MG63 (cell line): ENCODE measurements at places on chromosomes 2 and 18.
A peak's percentile ranks its signal among the peaks of the same experiment; 100 is the strongest.

GRCh38 chr2:225543626-225544025 lies 144.1 kb downstream of the NYAP2 start:
- no peak for DNase-seq

DNA sequence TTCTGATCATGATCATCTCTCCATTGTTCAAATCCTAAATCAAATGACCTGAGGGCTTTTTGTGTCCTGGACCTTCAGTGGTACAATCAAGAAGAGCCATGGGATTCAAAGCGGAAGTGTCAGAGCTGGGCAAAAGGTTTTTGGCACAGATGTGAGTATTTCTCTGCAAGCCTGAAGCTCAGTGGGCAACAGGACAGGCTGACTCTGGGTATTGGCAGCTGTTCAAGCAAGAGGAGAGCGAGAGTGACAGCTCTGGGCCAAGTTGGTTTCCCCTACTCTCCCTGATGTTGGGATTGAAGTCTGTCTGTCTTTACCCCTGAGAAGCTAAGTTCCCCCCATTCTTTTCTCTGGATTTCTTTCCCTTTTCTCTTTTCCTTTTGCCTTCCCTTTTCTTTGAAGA lies 33.3 kb downstream of the DSEL start:
- DNase-seq, result peak; percentile 8

DNA sequence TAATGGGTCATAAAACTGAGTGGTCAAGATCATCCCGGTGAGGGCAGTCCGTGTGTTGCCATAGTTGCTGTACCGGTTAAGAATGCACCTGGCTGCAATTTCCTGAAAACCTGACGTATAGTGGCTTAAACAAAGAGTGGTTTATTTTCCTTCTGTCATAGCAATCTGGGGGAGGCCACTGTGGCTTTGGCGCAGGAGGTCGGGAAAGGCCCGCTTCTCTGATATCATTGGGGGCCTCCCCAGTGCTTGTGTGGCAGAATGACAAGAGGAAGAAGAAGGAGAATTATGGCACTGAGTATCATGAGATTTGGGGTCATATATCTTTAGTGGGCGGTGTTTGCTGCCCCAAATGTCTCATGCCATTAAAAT lies 4.4 kb downstream of the C2orf92 start:
- DNase-seq, result no peak

DNA sequence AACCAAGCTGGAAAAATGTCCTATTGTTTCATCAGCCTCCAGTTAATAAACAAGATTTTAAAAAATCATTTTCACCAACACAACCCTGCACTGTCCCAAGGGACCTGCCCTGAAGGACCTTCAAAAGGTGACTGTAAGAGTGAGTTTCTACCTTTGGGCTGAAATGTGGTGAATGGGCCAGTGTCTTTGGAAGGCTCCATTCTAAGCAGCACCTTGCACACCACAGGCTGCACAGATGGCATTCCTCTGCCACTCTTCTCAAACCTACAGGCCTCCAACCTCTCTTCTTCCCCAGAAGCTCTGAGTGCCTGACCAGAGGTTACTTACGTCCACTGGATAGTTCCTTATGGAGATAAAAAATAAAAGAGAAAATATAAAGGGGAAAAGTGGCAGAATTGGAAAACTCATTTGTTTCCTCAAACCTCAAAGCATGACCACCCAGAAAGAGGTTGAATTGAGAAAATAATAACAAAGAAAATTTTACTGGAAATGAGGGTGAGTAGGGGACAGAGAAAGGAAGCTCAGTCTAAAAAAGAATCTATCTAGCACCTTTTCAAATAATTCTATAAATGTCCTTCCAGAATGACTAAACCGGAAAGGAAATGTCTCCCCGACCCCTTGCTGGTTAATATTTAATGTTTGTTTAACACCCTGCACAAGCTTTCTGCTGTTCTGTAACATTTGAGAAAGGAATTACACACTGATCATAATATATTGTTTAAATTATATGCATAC lies 175.7 kb downstream of the METTL4 start:
- no peak for DNase-seq

GRCh38 chr2:203347375-203347774 lies 19.2 kb downstream of the ABI2 start:
- no peak for DNase-seq

- DNase-seq, result no peak
Measured at GRCh38 chr2:143148011-143148410, 18.8 kb downstream of the ARHGAP15 start.

DNA sequence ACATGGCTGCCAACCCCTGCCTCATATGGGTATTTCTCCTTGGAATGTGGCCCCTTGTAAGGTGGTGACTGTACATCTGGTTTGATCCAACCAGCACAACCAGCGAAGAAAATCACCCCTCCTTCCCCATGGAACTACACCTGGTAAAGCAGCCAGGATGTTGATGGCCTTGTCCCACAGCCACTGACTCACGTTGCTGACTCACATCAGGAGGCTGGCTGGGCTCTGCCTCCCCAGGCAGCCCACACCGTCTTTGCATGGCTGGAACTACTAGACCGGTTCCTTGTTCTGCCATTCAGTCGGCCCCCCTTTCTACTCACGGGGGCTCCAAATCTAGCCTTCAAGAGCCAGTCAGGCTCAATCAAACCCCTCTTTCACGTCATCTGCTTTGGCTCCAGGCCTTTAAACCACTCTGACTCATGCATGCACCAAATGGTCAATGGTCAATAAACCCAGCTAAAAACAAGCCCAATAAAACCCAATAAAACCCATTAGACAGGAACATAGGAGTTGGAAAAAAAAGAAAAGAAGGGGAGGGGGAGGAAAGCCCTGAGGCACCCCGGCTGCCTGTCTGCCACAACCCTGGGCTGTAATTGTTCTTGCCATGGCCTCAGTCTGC lies 114.8 kb downstream of the PLB1 start:
- peak; percentile 91 for DNase-seq

- peak; percentile 55 for DNase-seq
Measured at GRCh38 chr18:8701546-8702118, 3.7 kb upstream of the MTCL1 start.

- DNase-seq, result no peak
Measured at GRCh38 chr2:166256896-166257295, 118.8 kb downstream of the SCN9A start.

DNA sequence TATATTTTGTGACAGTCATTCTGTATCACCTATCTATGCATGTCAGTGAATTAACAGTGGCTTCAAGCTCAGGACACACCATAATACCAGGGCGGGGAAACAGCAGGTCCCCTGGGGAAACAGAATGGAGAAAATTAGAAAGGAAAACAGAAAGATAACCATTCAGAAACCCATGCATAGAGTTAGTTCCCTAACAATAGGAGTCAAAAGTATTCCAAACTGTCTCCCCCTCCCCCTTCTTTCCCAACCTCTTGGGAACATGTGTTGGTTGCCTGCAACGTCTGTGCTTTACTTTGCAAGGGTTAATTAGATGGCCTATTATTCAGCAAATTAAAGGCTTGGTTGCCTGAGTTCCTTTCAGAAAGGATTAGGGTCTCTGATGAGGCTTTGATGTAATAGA lies 176.4 kb downstream of the MYO3B start:
- no peak for DNase-seq

- no peak for DNase-seq
Measured at GRCh38 chr2:208012449-208012848, 12.9 kb downstream of the PLEKHM3 start.

- no peak for DNase-seq
Measured at GRCh38 chr18:58144671-58145285, 100.8 kb downstream of the NEDD4L start.

GRCh38 chr18:34223164-34223892 lies 1.4 kb downstream of the NOL4 start:
- no peak for DNase-seq

DNA sequence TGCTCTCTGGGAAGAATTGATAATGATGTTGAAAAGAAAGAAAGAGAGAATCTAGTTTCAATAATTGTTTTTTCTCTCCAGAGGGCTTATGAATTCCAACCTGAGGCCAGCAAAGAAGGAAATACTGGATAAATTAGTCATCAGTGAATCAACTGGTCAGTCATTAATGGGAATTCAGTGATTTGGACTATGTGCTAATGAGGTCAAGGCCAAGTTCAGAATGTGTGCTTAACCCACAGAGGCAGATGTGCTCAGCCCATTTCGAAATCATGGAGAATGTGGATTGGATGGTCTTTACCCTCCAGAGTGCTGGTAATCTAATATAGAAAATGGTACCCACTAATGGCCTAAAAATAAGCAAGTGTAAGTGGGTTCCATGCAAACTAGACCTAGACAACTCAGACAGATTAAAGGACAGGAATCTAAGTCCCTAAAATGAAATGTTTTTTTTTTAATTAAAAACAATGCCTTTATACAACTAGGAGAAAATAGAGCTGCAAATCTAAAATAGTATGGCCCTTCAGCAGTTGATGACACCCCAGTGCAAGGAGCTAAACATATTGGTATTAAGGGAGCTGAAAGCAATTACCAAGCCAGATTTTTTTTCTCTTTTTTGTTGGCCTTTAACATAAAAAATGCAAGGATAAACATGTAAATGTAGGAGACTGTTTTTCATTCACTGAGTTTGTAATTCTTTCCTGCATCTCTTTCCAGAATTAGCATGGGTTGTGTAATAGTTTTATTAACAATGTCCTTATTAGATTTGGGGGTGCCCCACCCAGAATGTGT lies 296.9 kb downstream of the SATB2 start:
- peak; percentile 64 for DNase-seq

DNA sequence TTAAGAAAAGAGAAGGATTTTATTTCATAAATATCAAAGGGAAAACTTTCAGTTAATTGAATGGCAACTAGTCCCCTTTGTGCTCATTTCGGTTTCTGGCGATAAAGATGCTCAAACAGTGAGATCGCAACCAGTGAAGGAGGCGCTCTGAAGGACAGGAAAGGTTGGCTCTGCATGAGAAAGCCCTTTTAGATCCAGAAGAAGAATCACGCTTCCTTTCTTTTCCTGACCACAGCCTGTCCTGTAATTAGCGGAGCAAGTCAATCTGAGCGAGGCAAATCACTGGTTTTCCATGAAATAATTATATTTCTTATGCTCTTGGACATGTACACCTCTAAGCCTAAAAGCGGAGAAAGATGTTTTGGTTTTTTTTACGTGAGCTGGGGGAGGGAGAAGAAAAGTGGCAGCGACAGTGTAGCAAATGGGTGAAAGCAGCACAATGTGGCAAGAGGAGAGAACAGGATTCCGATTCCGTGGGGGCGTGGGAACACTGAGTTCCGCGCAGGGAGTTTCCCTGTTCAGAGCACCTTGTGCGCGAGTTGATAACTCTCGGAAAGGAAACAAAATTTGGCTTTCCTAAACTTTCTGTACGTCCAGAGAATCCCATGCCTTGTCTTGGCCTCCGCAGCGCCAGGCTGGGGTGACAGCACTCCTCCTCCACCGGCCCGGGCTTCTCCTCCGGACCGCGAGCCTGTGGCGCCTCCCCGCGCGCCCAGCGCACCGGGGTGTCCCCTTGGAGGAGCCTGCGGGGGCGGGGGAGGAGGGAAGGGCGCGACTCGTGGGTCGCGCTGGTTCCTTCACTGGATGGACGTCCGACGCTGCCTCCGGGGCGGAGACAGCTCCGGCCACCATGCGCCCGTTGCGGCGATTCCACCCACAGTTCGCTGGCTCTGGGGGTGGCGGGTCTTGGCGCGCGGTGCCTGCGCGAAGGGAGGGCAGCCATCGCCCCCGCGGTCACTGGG lies 620 bp upstream of the SLC9A2 start:
- peak; percentile 10 for DNase-seq

GRCh38 chr2:6770006-6770405 lies 95.7 kb downstream of the CMPK2 start:
- no peak for DNase-seq

- no peak for DNase-seq
Measured at GRCh38 chr2:171317492-171318125, 116.2 kb downstream of the METTL8 start.

GRCh38 chr2:84548303-84548702 lies 32.0 kb downstream of the DNAH6 start:
- DNase-seq, result no peak

DNA sequence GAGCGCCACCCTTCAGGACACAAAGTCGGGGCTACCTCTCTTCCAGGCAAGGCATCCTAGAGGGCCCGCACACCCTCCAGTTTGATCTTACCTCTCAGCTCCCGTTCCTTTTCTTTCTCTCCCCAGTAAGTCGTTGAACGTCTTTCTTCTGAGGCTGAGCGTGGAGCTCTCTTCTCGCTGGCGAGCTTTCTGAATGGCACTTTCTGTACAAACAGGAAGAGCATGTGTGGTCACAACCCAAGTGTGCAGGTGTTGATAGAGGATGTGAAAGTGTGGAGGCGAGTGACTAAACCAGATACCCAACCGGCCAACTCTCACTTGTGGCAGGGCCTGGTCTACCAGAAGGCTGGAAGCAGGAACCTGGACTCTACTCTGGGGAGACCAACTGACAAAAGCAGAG lies at the start of gene AFF3:
Gene AFF3, minus strand, starts transcription at position 198 of the 400 bp plus-strand sequence. CDS start 38,136 bp downstream, outside the sequence.
- no peak for DNase-seq

DNA sequence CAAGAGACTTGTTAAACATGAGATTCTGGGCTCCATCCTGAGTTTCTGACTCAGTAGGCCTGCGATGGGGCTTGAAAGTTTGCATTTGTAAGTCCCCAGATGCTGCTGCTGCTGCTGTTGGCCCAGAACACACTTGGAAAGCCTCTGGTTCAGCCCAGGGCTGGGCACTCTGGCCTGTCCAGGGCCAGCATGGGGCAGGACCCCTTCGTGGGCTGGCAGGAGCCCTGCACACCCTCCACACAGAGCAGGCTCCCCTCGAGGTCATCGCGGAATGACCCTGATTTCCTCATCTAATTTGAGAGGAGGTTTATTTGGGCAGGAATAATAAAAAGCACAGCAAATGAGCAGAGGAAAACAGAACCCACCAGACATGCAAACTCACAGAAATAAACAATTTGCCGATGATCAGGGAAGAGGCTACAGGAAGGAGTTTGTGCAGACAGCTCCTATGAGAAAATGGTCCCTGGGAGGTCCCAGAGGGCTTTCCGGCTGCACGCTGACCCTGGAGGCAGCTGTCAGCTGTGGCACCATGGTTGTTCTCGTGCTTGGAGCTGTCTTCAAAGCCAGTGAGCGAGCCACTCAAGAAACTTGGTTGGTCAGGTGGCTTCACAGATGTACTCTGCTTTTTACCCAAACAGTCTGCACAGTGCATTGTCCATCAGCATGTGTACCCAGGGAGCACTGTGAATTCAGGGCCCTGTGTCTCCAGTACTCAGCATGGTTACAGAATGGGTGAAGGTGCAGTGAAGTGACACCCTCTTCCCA lies 119.3 kb downstream of the GLI2 start:
- no peak for DNase-seq

GRCh38 chr2:33116799-33117198 lies 170.0 kb downstream of the LTBP1 start:
- DNase-seq, result no peak

DNA sequence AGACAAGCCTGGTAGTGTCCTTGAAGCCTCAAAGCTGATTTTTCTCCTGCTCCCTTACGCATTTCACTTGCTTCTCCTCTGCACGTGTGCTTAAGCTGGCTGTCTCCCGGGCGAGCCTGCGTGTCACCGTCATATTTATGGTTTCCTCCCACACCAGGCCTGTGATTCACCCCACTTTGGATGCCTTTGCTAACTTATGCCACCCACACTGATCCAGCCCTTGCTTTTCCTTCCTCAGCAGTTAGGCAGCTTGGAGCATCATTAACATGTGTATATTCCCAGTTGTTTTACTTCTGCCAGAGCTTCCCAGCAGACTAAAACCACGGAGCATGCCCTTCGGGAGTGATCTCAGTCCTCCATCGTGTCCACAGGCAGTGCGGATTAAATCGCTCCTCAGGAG lies 2.2 kb downstream of the ST3GAL5 start:
- DNase-seq, result peak; percentile 91
